ENCODE measurements at places on chromosomes 12 and 14.

DNA sequence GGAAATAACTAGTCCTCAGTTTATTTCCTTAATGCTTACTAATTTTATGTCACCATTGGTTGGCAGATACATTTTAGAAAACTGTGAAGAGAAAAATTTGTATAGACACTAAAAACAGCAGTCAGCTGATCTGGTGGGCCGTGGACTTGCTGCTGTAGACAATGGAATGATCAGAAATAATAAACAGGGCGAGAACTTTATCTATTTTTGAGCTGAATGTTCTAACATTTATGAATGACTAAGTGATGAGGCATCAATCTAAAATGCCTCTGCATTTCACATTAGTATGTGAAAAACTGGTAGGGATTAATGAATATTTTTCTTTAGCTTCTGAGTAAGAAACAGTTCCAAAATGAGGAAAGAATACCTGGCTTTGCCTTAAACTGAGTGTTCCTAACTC lies 24.8 kb upstream of the PKP2 start:
- DNase-seq, result no peak

DNA sequence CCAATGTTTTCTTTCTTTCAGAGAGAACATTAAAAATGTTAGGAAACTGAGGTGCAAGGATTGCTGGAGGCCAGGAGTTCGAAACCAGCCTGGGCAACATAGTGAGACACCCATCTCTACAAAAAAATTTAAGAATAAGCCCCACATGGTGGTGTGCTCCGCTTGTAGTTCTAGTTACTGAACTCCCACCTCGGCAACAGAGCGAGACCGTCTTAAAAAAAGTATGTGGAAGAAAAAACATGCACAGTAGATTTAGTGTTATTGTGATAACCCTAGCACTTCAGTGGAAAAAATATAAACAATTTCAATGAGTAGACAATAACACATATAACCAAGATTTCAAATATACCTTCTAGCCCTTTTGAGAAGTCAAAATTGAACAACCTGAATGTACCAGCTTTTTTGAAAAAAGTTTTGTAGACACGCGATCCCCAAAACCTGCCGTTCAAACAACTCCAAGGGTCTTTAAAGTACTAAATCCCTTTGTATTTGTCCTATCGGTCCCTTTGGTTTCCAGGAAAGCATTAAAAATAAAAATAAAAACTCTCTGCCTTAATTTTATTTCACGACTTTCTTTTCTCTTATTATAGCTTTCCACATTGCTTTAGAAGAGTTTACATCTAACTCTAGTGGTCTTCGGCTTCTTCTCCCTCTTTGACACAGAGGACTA lies 1.0 kb upstream of the ANO6 start:
- DNase-seq, result peak; percentile 9

- DNase-seq, result no peak
These were observed 40.2 kb downstream of the RIC8B start for GRCh38 chr12:106814714-106815113.

DNA sequence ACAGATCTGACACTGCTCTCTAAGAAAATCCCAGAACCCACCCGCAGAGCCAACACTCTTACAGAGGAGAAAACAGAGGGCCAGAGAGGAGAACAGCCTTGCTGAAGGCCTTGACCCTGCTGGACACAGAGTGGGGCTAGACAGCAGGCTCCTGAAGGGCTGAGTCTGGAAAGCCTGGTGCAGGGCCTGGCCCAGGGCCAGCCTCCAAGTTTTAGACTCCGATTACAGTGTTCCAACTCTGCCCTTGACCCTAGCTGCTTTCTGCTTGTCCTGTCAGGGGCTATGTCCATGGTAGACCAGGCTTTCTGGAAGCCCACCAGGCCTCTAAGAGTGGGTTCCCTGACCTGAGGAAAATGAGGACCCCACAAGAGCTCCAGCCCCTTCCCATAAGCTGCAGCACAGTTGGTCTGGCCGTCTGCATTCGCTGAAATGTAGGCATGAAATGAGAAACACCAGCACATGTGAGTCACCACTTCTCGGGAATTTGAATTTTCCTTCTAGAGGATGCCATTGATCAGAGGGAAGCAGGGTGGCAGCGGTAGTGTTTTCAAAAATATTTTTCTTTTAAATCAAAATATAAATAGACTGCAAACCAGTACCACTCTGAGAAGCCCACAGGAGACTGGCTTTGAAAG lies 154.4 kb downstream of the CALM1 start:
- DNase-seq, result no peak

GRCh38 chr12:12817616-12818015 lies 4.5 kb downstream of the DDX47 start:
- no peak for DNase-seq

GRCh38 chr12:18204053-18204452 lies 57.3 kb upstream of the PIK3C2G start:
- DNase-seq, result no peak

GRCh38 chr12:130479401-130480125 lies 141.9 kb downstream of the PIWIL1 start:
- no peak for DNase-seq

DNA sequence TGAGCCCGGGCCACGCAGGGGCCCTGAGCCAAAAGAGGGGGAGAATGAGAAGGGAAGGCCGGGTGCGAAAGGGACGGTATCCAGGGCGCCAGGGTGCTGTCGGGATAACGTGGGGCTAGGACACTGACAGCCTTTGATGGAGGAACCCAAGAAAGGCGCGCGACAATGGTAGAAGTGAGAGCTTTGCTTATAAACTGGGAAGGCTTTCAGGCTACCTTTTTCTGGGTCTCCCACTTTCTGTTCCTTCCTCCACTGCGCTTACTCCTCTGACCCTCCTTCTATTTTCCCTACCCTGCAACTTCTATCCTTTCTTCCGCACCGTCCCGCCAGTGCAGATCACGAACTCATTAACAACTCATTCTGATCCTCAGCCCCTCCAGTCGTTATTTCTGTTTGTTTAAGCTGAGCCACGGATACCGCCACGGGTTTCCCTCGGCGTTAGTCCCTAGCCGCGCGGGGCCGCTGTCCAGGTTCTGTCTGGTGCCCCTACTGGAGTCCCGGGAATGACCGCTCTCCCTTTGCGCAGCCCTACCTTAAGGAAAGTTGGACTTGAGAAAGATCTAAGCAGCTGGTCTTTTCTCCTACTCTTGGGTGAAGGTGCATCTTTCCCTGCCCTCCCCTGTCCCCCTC lies 3.0 kb downstream of the SSTR1 start:
- DNase-seq, result no peak

GRCh38 chr12:45034861-45035265 lies 16.0 kb downstream of the DBX2 start:
- no peak for DNase-seq

DNA sequence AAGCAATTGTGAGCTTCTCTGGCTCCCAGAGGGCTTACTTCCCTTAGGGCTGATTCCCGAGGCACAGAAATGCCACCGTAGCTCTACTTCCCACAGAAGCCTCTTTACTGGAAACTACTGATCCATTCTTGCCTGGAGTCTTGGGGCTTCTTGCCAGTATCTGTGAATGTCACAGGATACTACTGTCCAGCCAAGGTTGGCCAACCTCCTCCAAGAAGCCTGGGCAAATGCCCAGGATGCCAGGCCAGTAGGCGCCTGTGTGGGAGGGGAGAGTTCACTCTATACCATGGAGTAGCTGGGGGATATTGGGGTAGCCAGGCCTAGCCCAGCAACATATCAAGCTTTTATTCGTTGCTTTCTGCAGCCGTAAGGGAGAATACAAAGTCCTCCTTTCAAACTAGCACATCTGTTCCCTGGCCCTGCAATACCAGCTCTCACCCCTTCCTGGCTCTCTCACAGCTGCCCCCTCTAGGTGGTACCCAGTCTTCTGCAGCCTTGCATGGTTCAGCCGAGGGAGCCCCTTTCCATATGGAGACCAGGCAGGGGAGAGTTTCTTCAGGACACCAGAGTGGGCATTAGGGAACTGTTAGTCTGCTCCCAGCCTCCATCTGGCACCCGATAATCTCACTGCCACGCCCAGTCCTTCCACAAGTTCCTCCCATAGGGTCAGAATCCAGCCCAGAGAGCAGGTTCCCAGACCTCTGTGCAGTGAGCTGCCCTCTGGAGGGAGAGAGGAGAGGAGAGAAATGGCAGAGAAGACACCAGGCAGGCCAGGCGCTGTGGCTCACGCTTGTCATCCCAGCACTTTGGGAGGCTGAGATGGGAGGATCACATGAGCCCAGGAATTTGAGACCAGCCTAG lies 24.3 kb upstream of the PLEK2 start:
- no peak for DNase-seq

- no peak for DNase-seq
These were observed 54.5 kb upstream of the EVL start for GRCh38 chr14:100010679-100011078.

DNA sequence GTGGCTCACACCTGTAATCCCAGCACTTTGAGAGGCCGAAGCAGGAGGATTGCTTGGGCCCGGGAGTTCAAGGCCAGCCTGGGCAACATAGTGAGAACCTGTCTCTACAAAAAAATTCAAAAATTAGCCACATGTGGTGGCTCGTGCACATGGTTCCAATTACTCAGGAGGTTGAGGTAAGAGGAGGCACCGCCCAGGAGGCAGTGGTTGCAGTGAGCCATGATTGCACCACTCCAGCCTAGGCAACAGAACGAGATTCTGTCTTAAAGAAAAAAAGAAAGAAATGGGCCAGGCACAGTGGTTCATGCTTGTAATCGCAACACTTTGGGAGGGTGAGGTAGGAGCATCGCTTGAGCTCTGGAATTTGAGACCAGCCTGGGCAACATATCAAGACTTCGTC lies 33.5 kb downstream of the MAP1LC3B2 start:
- no peak for DNase-seq

- no peak for DNase-seq
These were observed 71.3 kb upstream of the GNG2 start for GRCh38 chr14:51789114-51789513.

GRCh38 chr14:77882098-77882497 lies 82.2 kb downstream of the ADCK1 start:
- DNase-seq, result no peak

DNA sequence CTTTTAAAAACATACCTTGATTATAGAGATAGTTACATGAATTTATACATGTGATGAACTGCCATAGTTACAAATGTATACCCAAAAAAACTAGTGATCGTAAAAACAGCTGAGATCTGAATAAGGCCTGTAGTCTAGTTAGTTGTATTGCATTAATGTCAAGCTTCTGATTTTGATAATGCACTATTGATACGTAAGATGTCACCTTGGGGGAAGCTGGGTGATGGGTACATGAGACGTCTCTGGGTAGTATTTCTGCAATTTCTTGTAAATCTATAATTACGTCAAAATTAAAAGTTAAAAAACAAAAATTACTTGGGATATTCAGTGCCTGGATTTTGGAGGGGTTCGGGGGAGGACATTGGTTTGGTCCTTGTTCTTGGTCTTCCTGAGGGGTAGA lies 144.4 kb downstream of the SAMD4A start:
- DNase-seq, result no peak

GRCh38 chr14:50964683-50965390 lies 20.6 kb upstream of the PYGL start:
- DNase-seq, result no peak

GRCh38 chr14:53093206-53093605 lies 59.9 kb downstream of the DDHD1 start:
- DNase-seq, result no peak

DNA sequence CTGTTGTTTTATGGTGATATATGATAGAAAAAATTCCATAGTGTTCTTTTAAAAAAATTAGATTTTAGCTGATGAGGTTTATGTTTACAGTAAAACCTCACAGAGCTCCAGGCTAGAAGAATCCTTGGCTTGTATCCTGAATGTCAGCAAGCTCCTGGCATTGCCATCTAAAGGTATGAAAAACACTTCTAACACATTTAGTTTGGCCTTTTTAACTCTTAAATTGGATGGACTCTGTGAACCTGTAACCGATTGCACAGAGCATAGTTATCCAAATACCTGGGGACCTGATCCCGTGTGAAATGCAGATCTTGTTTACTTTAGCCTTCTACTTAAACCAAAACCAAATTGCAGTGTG lies 241.1 kb upstream of the DCN start:
- DNase-seq, result no peak

- DNase-seq, result no peak
These were observed 7.0 kb downstream of the FZD10 start for GRCh38 chr12:130169256-130169655.

- no peak for DNase-seq
These were observed 13.3 kb upstream of the OAS3 start for GRCh38 chr12:112924986-112925385.

DNA sequence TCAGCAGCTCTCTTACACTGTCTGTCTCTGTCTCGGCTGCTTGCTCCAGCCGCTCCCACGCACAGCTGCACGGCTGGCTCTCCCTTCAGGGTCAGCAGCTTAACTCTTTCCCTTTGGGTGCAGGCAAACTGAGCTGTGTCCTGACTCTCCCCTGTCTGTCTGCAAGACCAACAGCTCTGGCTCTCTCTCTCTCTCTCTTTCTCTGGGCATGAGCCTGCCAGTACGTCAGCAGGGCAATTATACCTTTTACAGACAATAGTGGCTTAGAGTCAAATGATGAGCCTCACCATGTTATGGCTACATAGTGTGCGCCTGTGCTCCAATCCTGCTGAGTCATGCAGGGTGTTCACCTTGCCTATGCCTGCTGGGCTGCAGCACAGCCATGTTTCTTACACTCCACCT lies 120.5 kb upstream of the DDHD1 start:
- no peak for DNase-seq

DNA sequence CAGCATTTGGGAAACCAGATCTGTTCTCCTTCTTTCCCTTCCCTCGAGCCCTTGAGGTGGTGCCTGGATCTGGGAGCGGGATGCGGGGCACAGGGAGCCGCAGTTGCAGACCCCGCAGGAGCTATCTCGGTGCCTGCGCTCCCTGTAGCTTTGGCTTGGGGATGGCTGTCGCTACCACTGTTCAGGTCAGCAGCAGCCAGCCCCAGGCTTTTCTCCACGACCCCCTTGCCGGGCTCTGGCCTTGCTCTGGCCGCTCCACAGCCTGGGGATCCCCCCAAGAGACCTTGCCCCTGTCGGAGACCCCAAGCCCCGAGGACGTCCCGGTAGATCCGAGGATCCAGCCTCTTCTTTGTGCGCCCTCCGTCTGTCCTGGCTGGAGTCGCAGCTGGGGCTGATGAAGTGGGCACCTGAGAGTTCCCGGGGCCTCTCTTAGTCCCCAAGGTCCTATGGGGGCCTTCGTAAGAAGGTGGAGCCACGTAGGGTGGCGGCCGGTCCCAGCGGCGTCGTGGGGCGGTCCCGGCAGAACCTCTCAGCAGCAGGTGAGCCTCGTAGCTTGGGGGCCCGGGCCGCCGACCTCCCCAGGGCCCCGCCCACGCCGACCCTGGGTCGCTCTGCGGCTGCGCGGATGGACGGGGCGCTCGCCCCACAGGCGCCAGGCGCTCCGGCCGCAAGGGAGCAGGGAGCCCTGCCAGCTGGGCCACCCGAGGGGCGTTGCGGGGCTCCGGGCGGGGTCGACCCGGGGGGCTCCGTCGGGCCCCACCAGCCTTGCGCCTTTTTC lies 1.3 kb downstream of the DDN start:
- DNase-seq, result peak; percentile 50

GRCh38 chr12:2110849-2111566 lies 58.2 kb downstream of the CACNA1C start:
- no peak for DNase-seq
